GM18507 (cell line): ENCODE measurements at places on chromosomes 6 and 20.

DNA sequence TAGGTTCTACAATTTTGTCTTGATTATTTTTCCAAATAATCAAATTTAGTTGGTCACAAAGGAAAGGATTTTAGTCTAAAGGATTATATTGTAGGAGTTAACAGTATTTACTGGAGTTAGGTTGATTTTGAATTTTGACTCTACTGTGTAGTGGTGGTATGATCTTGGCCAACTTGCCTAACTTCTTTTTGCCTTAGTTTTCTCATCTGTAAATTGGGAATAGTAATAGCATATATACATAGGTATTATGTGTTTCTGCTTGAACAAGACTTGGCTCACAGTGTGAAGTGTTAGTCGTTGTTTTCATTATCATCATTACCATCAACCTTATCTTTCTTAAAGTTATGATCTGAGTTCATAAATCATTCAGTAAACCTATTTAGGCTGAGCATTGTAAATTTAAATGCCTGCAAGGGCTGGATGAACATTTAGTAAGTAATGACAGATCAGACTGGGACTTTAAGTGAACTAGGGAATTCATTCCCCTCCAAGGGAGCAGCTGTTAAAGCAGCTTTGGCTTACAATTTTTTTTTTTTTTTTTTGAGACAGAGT, 11.2 kb downstream of the ITCH start:
- DNase-seq, result no peak

DNA sequence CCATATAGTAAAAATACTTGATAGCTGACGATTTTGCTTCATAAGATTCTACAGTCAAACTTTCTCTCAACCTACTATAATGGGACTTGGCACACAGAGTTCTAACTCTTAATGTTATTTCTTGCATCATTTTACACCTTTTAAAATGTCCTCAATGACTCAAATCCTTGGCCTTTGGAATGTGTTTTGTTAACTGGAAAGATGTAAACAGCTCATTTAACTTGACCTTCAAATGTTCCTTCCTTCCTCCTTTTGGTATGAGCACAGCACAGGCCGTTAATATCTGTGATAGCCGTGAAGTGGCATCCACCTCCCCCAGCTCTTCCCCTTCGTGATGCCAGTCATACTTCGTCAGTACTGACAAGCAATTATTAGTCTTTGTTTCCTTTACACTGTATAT, 972.0 kb upstream of the CITED2 start:
- no peak for DNase-seq

- no peak for DNase-seq
Measured at GRCh38 chr20:18578581-18578980, 9.3 kb upstream of the DTD1 start.

GRCh38 chr6:12065321-12066140, 53.4 kb downstream of the HIVEP1 start:
- DNase-seq, result no peak

DNA sequence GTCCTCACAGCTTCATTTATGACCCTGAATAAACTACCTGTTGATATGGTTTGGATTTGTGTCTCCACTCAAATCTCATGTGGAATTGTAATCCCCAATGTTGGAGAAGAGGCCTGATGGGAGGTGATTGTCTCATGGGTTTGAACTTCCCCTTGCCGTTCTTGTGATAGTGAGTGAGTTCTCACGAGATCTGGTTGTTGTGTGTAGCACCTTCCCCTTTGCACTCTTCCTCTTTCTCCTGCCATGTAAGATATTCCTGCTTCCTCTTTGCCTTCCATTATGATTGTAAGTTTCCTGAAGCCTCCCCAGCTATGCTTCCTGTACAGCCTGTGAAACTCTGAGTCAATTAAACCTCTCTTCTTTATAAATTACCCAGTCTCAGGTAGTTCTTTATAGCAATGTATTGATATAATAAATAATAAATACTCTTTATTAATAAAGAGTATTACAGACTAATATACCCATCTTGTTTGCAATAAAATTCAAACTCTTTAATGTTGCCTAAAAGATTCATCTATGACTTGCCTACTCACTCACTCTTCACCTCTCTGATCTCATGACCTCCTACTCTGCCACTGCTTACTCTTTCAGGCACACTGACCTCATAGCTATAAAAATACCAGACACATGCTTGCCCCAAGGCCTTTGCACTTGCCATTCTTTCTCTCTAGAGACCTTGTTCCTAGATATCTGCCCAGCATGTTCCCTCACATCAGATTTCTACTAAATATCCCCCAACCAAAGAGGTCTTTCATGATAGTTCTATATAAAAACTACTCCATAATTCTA, 256.4 kb upstream of the MARCKS start:
- no peak for DNase-seq

DNA sequence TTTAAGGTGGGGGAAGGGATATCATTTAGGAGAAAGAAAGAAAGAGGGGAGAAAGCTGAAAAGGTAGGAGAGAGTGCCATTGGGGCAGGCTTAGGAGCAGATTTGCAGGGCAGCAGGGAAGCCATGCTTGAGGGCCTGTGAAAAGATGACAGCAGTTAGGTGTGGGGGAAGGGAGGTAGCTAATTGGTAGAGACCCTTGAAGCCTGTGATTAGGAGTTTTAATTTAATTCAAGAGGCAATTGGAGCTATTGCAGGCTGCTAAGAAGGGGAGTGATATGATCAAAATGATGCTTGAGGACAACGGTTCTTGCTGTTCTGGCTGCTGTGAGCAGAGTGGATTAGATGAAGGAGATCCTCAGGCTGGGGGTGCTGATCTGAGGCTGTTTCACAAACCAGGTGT, 24.5 kb upstream of the SEC63 start:
- DNase-seq, result no peak
